ENCODE measurements at places on chromosomes 1 and 21. TPM values are rescaled to one million over a fixed set of nuclear protein-coding genes. Genes with fewer than 3 reads are reported as not detected.

DNA sequence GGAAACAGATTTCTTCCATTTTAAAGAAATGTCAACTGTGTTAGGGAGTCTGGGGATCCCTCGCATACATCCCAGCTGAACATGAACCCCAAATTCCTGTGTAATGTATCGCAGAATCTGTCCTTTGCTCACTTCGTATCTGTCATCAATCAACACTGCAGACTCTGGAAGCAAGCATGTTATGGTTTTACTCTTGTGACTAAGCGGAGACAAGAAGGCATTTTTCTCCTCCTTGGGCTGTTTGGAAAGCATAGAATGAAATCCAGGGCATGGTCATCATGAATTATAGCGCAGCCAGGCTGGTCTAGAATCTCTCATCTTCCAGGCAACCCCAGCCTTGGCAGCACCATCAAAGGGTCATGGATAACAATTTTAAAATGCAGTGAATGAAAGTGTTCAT lies 290.2 kb downstream of the KIF26B start:
- DNase-seq: no peak

GRCh38 chr1:45266151-45266801 lies 59.9 kb upstream of the ZSWIM5 start:
- DNase-seq: peak; percentile 14

DNA sequence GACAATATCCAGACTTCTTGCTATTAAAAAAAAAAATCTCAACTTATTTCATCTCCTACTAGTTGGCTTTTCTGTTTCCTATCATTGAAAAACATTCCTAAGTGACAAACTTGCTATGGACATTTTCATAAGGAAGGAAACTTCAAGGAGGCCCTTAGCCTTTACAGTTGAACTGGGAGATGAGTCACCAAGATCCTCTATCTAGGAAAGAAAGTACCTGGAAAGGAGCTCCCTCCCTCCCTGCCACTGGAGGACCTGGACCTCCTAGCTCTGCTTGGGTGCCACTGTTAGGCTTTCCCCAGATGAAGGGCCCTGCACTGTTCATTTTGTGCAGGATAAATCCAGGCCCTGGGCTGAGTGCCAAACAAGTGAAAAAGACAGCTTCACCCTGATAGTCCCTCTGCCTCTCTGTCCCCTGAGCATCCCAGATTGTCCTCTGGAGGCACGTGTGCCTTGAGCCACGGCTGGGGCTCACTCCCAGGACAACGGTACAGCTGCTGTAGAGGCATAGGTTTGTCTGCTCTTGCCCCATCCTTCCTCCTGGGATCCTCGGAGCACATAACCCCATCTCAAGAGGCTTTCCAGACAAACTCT lies 40.2 kb upstream of the SOX13 start:
- no peak for DNase-seq

KRTAP12-2 gene
- not detected for total RNA-seq

TAF1A gene
- total RNA-seq: 16.4 TPM

C2CD2 gene
- total RNA-seq: 13.6 TPM

SELL gene
- total RNA-seq: 12.1 TPM

All from Calu3 (cell line).